Cardiac ventricle fibroblast (primary cell): ENCODE measurements at places on chromosomes 6 and 20. TPM values are rescaled to one million over a fixed set of nuclear protein-coding genes. Genes with fewer than 3 reads are reported as not detected.

SEL1L2 gene
- not detected in 2 replicates for total RNA-seq

FKBP5 gene
- 224 and 237 TPM in 2 replicates for total RNA-seq

SMLR1 gene
- not detected in 2 replicates for total RNA-seq

LGSN gene
- total RNA-seq: not detected in 2 replicates

DUSP15 gene
- total RNA-seq: 0.34 TPM in 1 of 2 replicates, not detected in the other
